Stimulated activated CD8-positive, alpha-beta memory T cell treated with anti-CD3 and anti-CD28 coated beads, Interleukin-2, amount 100 ng/mL, for 1 hour (primary cell): ENCODE measurements at places on chromosomes 4 and X.

DNA sequence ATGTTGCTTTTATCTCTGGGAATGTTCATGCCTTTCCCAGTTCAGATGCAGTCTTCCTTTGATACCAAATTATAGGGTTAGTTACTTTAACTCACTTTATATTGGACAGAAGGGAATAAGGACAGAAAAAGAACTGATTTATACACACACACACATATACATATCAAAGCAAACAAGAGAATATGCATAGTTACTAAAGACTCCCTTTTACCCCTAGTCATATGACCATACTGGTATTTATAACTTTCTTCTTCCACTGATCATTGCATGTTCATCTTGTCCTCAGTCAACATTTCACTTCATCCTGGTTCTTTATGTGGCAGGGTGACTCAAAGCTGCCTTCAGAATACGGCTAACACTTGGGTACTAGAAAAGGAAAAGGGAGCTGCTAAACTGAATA is 120.4 kb downstream of the PARM1 start:
- no peak for DNase-seq

GRCh38 chr4:149638073-149638472 is 177.6 kb downstream of the IQCM start:
- no peak for DNase-seq

DNA sequence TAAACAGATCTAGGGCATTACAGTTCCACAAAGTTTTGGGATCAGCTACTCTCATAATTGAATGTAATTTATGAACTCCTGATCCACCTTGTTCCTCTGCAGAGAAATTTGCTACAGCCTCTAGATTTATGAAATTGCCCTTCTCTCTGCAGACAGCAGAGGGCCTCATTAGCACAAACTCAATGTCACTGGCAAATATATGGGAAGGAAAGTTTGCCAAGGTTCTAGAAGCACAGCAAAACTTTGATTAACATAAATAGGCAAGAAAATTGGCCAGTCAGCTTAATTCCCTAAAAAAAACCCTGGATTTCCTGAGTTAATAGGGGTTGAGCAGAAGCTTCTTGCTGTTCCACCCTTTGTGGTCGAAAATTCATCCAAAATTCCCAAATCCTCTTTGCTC is 31.5 kb downstream of the PRPS1 start:
- no peak for DNase-seq

- DNase-seq: no peak
Observed at GRCh38 chr4:142500966-142501365, 345.1 kb downstream of the INPP4B start.

GRCh38 chrX:6777238-6778002 is 242.5 kb upstream of the VCX3A start:
- no peak for DNase-seq

GRCh38 chr4:80017125-80017854 is 55.7 kb downstream of the ANTXR2 start:
- DNase-seq: no peak

DNA sequence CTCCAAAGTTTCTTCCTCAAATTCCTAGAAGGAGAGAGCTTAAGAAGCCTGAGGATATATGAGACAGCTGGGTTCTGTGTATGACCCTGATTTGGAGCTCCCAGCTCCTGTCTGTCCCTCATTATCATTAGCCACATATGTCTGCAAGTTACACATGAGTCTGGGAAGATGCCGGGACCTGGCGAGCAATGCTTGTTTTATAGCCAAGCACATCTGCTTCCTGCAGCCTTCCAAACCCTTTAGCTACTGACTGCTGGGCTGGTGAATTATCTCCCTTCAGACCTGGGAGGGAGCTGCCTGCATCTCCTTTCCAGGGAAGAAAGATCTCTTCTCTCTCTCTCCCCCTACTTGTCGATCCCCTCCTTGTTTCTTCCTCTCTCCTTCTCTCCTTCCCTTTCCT is 556.7 kb upstream of the BOD1L1 start:
- DNase-seq: no peak

- no peak for DNase-seq
Observed at GRCh38 chr4:37721995-37722638, 35.9 kb upstream of the RELL1 start.

DNA sequence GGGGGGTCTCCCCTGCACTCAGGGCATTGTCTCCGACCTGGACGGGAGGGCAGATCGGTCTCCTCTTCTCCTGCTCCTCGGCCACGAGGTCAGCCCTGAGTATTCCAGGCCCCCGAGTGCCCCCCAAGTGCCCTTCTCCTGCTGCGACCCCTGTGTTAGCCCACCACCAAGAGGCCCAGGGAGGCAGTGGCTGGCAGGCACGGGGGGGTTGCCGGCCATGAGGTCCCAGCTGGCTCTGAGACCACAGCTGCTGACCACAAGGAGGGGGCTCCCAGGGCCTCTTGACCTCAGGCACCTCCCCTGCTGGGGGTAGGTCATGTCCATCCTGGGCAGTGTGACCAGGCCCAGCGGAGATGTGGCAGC is 186.1 kb upstream of the PSAPL1 start:
- DNase-seq: no peak

DNA sequence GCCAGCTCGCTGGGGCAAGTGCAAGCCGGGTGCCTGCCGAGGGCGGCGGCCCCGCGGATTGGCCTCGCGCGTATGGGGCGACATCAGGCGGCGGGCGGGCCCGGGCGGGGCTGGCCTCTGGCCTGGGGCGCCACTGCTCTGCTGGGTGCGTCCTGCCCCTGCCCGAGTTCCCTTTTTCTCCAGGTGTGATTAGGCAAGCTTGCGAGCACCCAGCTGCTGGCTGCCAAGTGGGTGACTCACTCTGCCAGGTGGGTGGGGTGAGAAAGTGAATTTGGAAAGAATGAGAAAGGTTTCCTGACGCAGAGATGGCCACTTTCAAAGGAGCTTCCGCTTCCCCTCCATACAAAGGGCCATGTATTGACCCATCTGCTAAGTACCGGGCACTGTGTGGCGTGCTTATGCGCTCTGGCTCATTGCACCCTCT is 32.5 kb downstream of the FGFBP1 start:
- no peak for DNase-seq

GRCh38 chr4:96483308-96484030 is 643.6 kb downstream of the PDHA2 start:
- DNase-seq: no peak

DNA sequence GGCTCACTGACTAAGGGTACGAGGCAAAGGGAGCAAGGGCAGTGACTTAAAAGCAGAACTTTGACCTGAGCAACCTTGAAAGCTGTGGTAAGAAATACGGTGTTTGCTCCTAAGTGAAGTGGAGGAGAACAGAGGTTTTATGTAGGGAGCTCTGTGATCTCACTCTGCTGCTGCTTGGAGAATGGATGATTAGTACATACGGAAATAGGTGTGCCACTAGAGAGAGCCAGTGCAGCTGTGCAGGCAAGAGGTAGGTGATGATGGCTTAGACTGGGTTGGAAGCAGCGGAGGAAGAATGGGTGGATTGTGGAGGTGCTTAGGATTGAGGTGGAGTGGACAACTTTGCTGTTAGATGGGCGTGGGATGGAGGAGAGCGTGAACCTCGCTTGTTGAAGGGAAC is 85.0 kb downstream of the FAM193A start:
- no peak for DNase-seq

GRCh38 chrX:25737540-25737939 is 400.6 kb upstream of the MAGEB18 start:
- no peak for DNase-seq

DNA sequence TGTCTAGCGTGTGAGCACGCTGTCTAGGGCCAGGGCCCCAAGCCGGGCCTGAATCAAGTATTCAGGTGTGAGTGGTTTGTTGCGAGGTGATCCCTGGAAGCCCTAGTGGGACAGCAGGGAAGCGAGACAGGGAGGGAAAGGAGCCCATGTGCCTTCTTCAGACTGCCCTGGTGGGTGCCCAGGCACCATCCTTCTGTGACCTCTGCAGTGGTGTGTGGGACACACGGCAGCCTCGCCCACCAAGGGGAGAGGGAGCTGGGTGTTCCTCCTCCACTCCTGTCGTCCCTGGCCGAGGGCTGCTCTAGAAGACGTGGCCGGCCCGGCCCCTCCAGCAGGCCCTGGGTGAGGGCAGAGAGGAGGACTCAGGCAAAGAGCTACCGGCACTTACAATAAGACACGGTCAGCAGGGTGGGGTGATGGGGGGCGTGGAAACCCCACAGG is 47.4 kb downstream of the HTRA3 start:
- DNase-seq: no peak

DNA sequence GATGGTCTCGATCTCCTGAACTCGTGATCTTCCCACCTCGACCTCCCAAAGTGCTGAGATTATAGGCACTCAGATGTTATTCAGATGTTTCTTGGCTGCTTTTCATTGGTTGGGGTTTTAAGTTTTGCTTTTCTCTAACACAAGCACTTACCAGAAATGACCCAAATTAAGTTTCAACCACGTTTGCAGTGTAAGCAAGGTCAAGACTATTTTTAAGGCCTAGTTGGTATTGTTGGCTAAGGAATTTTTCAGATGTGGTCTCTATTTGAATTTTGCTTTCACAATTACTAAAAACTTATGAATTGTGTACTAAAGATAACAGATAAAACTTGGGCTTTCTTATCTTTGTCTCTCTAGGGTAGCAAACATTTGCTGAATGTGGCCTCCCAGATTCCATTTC is 1756.9 kb upstream of the TENM3 start:
- DNase-seq: no peak

GRCh38 chr4:17958181-17958580 is 63.4 kb downstream of the LCORL start:
- no peak for DNase-seq

DNA sequence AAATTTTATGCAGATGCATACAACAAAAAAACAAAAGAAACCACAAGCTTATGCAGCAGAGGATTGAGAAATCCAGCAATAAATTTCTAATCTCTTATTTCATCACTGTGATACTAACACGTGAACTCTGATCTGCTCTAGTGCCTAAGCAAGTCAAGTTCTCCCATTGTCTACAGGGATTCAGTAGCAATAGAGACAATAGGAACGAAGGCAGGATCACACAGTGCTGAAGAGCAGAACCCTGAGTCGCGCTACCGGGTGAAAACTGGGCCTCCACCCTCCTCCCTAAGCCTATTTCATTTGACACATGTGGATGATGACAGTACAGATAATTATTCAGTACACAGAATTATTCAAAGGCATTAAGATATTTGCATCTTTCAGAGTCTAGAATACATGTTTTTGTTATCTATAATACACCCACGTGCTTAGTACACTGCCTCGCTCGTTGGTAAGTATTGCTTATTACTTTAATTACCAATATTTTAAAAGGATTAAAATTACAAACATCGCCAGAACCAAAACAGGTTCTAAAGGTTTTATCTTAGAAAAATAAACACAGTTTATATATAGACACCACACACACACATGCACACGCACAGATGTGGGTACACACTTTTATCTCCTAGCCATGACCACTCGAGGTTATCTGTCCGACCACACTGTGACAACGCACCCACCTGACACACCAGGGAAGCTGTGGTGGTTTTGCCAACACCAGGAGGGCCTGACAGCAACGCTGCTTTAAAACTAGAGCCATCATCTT is 60.1 kb downstream of the RFC1 start:
- no peak for DNase-seq

DNA sequence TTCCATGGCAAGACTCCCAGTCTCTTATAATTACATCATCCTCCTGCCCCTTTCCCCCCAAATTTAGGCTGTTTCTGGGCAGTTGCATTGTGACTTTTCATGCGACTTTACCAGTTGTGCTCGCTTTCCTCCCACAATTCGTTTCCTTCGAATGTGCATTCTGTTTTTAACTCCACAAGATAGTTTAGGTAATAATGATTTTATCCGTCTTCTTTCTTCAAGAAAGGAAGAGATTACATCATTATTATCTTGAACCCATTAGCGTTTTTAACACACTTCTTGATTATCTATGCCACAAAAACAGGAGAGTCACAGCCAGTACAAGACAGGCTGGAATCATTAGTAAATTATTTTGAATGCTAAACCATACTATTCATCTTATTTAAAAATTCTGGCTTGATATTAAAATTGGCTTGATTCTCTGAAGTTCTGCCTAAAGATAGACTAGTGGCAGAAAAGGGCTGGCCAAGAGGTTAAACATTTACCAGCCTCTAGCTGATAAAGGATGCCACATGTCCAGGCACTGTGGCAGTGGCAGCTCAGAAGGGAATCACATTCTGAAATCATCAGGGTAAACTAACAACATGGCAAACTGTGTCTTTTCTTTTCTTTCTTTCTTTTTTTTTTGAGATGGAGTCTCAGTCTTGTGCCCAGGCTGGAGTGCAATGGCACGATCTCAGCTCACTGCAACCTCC is 19.7 kb upstream of the PLA2G12A start:
- DNase-seq: no peak

GRCh38 chr4:106551724-106552123 is 183.1 kb upstream of the GIMD1 start:
- no peak for DNase-seq

GRCh38 chr4:24856586-24856985 is 56.3 kb downstream of the CCDC149 start:
- no peak for DNase-seq

- no peak for DNase-seq
Observed at GRCh38 chr4:25783943-25784342, 78.8 kb downstream of the SEL1L3 start.

- no peak for DNase-seq
Observed at GRCh38 chrX:16705370-16705769, 7.1 kb downstream of the CTPS2 start.

DNA sequence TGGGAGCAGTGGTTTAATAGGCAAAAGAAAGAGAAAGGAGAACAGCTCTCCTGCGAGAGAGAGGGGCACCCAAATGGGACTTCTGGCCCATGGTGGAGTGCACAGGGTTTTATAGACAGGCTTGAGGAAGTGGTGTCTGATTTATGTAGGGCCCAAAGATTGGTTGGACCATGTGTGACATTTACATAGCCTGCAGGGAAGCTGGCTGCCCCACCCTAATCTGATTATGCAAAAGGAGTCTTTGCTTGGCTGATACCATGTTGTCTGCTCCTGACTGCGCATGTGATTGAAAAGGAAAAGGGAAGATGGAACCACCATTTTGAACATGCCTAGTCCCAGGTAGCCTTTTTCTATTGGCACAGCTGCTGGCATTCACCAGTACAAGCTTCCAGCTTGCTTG is 100.0 kb upstream of the DIPK2B start:
- no peak for DNase-seq

DNA sequence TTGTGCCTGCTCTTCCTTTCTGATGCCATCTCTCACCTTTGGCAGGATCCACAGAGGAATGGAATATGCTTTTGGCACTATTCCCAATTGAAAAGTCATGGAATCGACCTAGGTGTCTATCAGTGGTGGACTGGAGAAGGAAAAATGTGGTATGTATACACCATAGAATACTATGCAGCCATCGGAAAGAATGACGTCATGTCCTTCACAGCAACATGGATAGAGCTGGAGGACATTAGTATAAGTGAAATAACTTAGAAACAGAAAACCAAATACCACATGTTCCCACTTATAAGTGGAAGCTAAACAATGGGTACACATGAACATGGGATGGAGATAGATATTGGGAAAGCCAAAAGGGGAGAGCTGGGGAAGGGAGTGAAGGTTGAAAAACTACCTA is 58.3 kb upstream of the SMIM31 start:
- no peak for DNase-seq

- DNase-seq: no peak
Observed at GRCh38 chr4:38572793-38573192, 91.2 kb upstream of the KLF3 start.

- DNase-seq: no peak
Observed at GRCh38 chr4:67103001-67103747, 442.1 kb downstream of the CENPC start.

GRCh38 chr4:81738891-81739290 is 267.2 kb upstream of the RASGEF1B start:
- no peak for DNase-seq
